ENCODE measurements at places on chromosomes 3 and 15. TPM values are rescaled to one million over a fixed set of nuclear protein-coding genes. Genes with fewer than 3 reads are reported as not detected.

DNA sequence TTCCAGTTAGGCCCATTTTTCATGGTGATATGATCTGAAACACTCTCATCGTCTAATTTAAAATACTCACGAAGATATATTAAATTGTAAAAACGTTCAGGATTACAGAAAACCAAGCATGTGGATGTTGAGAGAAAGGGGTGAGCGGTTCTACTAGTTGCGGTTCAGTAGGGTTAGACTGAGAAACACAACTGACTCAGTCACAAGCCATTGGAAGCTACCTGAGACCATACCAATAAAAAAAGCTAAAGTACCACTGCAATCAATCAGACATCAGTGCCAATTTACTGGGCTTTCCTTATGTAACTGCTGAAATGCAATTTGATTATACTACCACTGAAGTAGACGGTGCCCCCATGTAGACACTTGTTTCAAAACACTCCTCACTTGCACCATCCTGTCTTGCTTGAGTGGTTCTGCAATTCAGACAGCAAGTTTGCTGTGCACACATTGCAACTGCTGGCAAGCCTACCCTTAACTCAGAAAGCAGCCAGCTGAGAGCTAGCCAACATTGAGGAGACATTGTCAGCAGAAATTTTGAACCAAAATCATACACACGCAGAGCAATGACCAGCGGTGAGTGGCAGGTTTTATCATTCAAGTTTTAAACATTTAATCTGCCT is 368.7 kb upstream of the ARHGEF26 start:
- no peak for DNase-seq

GRCh38 chr15:99015698-99016568 is 8.3 kb upstream of the PGPEP1L start:
- no peak for DNase-seq

DNA sequence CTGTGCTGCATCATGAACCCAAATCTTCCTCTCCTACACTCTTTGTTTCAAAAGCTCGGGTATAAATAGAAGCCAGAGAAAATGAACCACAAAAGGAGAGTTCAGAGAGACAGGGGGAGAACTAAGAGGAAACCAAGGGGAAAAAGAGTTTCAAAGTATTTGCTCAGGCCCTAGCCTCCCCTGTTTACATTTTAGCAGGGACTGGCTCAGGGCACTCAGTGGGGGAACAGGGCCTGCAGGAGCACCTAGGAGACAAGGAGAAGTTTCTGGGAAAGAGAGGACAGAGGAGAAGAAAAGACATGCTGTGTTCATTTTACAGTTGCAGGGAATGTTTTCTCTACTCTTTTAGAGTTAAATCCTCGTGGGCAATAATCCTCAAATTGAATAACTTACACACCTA is 8.5 kb upstream of the IL17RD start:
- no peak for DNase-seq

The TMC3 gene
- total RNA-seq: not detected

The GPR156 gene
- 0.85 TPM for total RNA-seq

The FBLN2 gene
- 96.6 TPM for total RNA-seq
